Peyer's patch (tissue), 4 donors: ENCODE measurements at places on chromosomes 1 and 21. TPM values are rescaled to one million over a fixed set of nuclear protein-coding genes. Genes with fewer than 3 reads are reported as not detected.

GRCh38 chr1:75079538-75080290 is 54.5 kb upstream of the LHX8 start:
- no peak for DNase-seq

Gene HSPA6
- 0.47 TPM for total RNA-seq

DNA sequence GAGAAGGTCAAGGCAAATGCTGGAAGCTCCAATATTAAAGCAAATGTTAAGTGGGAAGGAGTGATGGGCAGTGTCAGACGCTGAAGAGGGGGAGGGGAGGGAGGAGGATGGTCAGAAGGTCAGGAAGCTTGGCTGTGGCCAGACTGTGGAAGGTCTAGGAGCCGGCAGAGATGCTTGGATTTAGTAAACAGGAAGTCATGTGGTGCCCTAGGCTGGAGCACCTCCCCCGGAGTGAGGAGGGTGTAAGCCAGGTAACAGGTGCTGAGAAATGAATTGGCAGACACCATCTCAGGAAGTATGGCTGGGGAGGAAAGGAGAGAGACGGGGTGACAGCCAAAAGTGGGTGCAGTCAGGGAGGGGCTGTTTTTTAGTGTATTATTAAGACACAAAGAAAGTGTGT is 17.7 kb downstream of the CSMD2 start:
- no peak for DNase-seq

Gene TTLL10
- 3.6 TPM for total RNA-seq

DNA sequence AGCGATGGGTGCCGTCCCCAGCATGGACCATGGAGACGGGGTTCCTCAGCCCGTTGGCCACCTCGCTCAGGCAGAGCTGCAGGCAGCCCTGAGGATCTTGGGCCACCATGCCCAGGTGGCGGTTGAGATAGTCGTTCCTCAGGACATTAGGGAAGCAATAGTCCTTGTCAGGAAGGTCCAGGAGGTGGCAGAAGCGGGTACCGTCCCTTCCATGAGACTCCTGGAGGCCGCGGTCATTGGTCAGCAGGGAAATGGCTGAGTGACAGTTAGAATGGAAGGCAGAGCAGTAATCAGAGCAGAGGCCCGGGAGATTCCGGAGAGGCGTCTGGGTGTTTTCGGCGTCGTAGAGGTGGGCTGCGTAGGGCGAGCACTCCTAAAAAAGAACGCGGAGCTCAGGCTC is 4.1 kb downstream of the HHIPL2 start:
- no peak for DNase-seq

- peak; percentile 76 for DNase-seq
Observed at GRCh38 chr1:24914226-24915069, 15.6 kb downstream of the RUNX3 start.

GRCh38 chr1:65434760-65435159 is 14.3 kb downstream of the LEPR start:
- no peak for DNase-seq

GRCh38 chr1:193448682-193449461 is 262.5 kb upstream of the B3GALT2 start:
- peak; percentile 50 for DNase-seq

DNA sequence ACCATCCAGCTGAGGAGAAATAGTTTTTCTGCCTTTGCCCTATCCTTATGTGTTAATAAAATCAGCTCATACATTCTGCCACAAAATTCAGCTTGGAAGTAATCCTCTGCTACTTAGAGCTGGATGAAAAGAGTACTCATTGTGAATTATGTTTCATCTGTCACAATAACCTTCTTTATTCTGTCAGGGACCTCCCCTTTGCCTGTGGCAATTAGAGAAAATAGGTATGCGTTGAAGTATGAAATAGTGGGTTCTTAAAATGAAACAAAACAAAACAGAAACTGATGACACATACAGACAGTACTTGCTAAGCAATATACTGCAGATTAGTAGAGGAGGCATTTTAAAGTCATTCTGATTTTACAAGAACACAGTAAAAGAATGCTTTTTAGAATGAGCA is 578.5 kb downstream of the USP25 start:
- no peak for DNase-seq

DNA sequence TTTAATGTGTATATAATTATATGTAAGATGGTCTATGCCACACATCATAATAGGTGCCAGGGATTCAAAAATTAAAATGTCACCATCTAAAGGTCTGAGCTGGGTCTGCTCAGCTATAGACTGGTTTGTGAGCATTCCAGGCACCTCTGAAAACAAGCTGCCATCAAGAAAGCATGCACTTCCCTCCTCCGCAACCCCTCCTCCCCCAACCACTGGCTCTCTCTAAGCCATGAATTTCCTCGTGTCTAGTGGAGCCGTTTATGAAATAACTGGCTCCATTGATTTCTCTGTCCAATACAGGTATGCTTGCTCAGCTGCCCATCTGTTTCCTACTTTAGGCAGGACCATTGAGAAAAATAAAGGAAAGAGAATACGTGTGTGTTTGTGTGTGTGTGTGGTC is 522.6 kb upstream of the PLXNA2 start:
- no peak for DNase-seq

Gene LCE1C
- not detected for total RNA-seq

DNA sequence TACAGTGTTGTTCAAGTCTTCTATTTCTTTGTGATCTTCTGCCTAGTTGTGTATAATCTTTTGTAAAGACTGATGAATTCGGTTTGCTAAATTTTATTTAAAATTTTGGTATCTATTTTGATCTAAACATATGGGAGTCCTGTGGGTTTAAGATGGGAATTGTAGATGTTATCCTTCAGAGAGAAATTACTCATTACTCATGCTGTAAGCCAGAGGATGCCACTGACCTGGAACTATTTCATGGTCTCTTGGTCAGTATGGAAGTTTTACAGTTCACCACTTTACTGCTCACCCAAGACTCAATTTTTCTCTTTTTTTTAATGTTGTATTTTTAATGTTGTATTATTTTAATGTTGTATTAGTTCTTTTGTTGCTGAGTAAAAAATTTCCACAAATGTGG is 138.6 kb upstream of the B3GALT2 start:
- no peak for DNase-seq

Gene OR10Z1
- total RNA-seq, result not detected

Gene CNN3
- 94.9 TPM for total RNA-seq

Gene HMGN2
- 134 TPM for total RNA-seq

Gene OPRD1
- not detected for total RNA-seq

GRCh38 chr1:91948097-91948496 is 1.1 kb upstream of the BRDT start:
- no peak for DNase-seq

DNA sequence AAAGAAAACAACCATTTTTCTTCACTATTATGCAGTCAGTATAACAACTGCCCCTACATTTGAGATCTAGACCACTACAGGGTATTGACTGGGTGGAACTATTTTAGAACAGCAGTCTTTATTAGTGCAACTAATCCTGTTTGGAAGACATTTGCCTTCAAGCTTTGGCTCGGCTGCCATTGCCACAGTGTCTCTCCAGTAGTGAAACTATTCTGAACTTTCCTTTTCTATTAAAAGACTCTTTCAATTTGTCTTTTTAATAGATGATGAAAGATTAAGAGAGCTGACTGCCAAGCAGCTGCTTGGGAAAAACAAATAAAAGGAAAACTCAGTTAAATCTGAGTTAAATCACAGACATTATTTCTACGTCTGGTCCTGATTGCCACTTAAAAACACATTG is 49.3 kb downstream of the LPGAT1 start:
- no peak for DNase-seq

DNA sequence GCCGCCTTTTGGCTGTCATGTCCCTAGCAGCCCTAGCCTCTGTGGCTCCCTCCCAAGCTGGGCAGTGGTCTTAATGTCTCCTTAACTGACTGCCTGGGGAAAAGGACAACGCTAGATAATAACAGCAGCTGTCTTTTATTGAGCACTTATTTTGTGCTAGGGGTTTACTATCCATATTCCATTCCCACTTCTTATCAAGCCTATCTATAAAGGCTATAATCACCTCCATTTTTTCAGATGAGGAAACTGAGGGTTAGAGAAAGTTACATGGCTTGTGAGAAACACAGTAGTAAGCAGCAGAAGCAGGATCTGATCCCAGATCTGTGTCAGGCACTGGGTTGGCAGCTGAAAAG is 6.2 kb downstream of the SH3BGRL3 start:
- no peak for DNase-seq

Gene KCNA3
- total RNA-seq, result 2.3 TPM

Gene NASP
- total RNA-seq, result 63.0 TPM

GRCh38 chr1:36051821-36052220 is 32.1 kb upstream of the TEKT2 start:
- DNase-seq, result no peak

Gene F3
- 445 TPM for total RNA-seq

Gene MCM3AP
- 121 TPM for total RNA-seq

Gene IL12RB2
- total RNA-seq, result 0.83 TPM

DNA sequence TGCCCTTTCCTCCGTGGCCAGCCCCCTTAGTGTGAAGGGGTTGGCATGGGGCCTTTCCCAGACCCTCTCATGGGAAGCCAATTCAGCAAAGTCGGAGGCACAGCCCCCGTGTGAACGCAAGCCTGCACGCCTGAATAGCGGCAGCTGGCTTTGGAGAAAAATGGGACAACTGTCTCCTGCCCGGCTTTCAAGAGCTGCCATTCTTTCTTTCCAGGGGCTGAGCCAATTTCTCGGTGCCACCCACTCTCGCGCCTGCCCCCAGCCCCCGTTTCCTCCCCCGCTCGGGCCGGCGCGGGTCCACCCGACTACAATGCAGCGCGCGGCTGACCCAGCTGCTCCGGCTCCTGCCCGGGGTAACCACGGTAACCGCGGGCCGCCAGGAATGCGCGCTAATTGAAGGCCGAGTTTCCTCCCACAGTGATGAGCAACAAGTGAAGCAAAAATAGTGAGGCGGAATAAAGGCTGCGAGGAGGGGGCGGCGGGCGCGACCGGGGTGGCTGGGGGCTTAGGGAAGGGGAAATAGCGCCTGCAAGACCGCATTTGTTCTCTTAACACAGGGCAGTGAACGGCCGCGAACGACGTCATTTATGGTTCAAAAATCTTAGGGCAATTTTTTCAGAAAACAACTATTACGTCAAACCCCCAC is 27.8 kb downstream of the ILDR2 start:
- DNase-seq, result no peak

Gene FAM72B
- 2.5 TPM for total RNA-seq

- no peak for DNase-seq
Observed at GRCh38 chr1:183291216-183291762, 105.2 kb downstream of the LAMC2 start.

- no peak for DNase-seq
Observed at GRCh38 chr1:178489399-178489798, 7.4 kb downstream of the CLEC20A start.
